ENCODE measurements at places on chromosomes 2 and 18. TPM values are rescaled to one million over a fixed set of nuclear protein-coding genes. Genes with fewer than 3 reads are reported as not detected.

The MIB1 gene
- polyA plus RNA-seq, result 68.3 TPM

The COX7A2L gene
- polyA plus RNA-seq, result 425 TPM

The PLGLB2 gene
- polyA plus RNA-seq, result 10.5 TPM

The ANKMY1 gene
- polyA plus RNA-seq, result 16.6 TPM

The SDC1 gene
- polyA plus RNA-seq, result 14.9 TPM

The COL4A4 gene
- 0.46 TPM for polyA plus RNA-seq

The RND3 gene
- polyA plus RNA-seq, result 143 TPM

The THUMPD2 gene
- polyA plus RNA-seq, result 20.0 TPM

The FER1L5 gene
- 0.28 TPM for polyA plus RNA-seq

The PFN4 gene
- polyA plus RNA-seq, result not detected

The TMEM169 gene
- 28.8 TPM for polyA plus RNA-seq

The RIT2 gene
- polyA plus RNA-seq, result 1.1 TPM

The STAT4 gene
- 5.1 TPM for polyA plus RNA-seq

The CRYGC gene
- polyA plus RNA-seq, result not detected

The CREG2 gene
- polyA plus RNA-seq, result 1.2 TPM

The LIPG gene
- polyA plus RNA-seq, result 0.85 TPM

The CDH2 gene
- polyA plus RNA-seq, result 193 TPM

The LIMS1 gene
- polyA plus RNA-seq, result 12.3 TPM

The FOXI3 gene
- polyA plus RNA-seq, result not detected

The NYAP2 gene
- 1.1 TPM for polyA plus RNA-seq

The CD28 gene
- not detected for polyA plus RNA-seq

The LOXHD1 gene
- not detected for polyA plus RNA-seq

The SLC25A52 gene
- not detected for polyA plus RNA-seq

The SERPINB10 gene
- polyA plus RNA-seq, result not detected

The GKN1 gene
- not detected for polyA plus RNA-seq

The MRPS9 gene
- polyA plus RNA-seq, result 43.5 TPM

The ITPRIPL1 gene
- polyA plus RNA-seq, result not detected

The SCYGR3 gene
- polyA plus RNA-seq, result not detected

The KHK gene
- 4.1 TPM for polyA plus RNA-seq

The TMEM163 gene
- 3.1 TPM for polyA plus RNA-seq

The TXNDC2 gene
- polyA plus RNA-seq, result 0.41 TPM

The ABCB11 gene
- polyA plus RNA-seq, result not detected

The SCG2 gene
- polyA plus RNA-seq, result 30.5 TPM

The C18orf54 gene
- polyA plus RNA-seq, result 2.2 TPM

The SNRNP200 gene
- 70.4 TPM for polyA plus RNA-seq

The HS1BP3 gene
- 8.9 TPM for polyA plus RNA-seq

The MROH2A gene
- polyA plus RNA-seq, result not detected

The CWC22 gene
- polyA plus RNA-seq, result 13.2 TPM

The GALNT5 gene
- not detected for polyA plus RNA-seq

The CRYGD gene
- not detected for polyA plus RNA-seq

The MATN3 gene
- 0.60 TPM for polyA plus RNA-seq

The CNTNAP5 gene
- 19.3 TPM for polyA plus RNA-seq

The CNDP1 gene
- polyA plus RNA-seq, result 2.1 TPM

The LTBP1 gene
- 1.8 TPM for polyA plus RNA-seq

The RGPD3 gene
- 0.74 TPM for polyA plus RNA-seq

The KCNG2 gene
- not detected for polyA plus RNA-seq

The LYG1 gene
- polyA plus RNA-seq, result 6.8 TPM
